ENCODE measurements at places on chromosomes 4 and X.

GRCh38 chr4:113144091-113144490 is 94.6 kb downstream of the ANK2 start:
- no peak for DNase-seq

DNA sequence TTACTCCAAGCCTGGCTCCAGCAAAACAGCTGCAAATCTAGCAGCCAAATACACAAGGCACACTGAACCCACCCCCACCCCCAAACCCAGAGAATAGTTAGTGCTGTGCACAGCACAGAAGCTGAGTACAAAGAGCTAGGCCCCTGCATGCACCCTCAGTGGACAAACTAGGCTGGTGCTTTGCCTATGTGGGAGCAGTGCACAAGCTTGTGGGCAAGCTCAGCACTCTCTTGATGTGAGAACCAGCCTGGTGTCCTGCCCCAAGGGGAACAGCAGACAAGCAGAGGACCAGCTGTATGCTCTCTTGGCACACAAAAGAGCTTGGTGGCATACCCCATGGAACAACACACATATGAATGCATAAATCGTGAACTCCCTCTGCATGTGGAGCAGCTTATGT is 81.7 kb downstream of the FAAH2 start:
- DNase-seq, result no peak

DNA sequence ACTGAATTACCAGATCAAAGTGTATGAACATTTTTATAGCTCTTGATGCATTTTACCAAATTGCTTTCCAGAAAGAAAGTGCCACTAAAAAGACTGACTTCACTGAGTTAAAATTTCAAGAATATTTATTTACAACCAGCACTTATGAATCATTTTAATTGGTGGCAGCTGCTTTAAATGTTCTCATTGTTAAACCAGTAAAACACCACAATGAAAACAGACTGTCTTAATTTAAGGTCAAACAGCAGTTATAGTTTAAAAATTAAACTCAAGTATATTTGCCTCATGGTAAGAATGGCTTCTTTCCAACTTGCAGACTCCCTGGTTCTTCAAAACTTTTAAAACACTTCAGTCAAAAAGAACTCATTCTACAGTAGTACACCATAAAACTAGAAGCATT is 36.9 kb downstream of the AMMECR1 start:
- DNase-seq, result no peak

DNA sequence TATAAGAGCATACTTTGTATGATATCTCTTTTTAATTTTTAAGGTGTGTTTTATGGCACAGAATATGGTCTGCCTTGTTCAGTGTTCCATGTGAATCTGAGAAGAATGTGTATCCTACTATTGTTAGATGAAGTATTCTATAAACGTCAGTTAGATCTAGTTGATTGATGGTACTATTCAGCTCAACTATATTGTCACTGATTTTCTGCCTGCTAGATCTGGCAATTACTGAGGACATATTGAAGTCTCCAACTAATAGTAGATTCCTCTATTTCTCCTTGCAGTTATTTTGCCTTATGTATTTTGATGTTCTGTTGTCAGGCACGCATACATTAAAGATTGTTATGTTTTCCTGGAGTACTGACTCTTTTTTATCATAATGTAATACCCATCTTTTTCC is 39.8 kb downstream of the AWAT2 start:
- no peak for DNase-seq

DNA sequence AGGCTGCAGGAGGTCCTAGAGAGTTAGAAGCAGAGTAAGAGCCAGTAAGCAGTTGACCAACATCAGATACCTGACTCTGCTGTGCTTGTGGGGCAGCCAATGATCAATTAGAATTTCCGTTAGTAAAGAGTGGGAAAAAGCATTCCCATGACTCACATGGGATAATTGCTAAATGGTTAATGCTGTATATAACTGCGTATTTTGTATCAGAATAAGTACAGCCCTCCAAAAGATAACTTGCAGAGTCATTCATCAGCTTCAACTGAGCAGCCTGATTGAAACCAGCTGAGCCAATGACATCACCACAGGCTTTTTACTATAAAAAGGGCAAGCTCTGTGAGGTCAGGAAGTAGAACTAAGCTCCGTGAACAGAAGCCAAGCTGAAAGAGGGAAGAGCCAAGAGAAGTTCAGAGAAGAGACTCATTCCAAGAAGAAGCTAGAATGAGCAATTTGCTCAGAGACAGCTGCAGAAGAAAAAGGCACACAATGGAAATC is 67.9 kb downstream of the PPP3CA start:
- DNase-seq, result peak; percentile 24

DNA sequence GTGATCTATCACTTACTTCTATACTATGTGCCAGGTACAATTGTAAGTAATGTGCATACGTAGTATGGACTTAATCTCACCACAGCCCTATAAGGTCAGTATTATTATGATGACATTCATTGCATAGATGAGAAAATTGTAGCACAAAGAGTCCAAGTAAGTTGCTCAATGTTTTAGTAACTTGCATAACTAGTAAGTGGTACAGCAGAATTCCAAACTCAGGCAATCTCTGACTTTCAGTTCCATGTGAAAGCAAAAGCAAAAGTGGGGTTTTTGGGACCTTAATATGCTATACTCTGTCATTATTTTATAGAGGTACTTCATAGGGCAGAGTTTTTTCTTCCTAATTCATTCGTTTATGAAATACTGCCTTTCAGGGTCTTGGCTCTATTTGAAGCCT is 188.8 kb upstream of the VEGFC start:
- no peak for DNase-seq

GRCh38 chr4:164512124-164512523 is 241.8 kb upstream of the SMIM31 start:
- DNase-seq, result no peak

- DNase-seq, result no peak
These were observed 3.3 kb upstream of the DUSP9 start for GRCh38 chrX:153643431-153644351.

DNA sequence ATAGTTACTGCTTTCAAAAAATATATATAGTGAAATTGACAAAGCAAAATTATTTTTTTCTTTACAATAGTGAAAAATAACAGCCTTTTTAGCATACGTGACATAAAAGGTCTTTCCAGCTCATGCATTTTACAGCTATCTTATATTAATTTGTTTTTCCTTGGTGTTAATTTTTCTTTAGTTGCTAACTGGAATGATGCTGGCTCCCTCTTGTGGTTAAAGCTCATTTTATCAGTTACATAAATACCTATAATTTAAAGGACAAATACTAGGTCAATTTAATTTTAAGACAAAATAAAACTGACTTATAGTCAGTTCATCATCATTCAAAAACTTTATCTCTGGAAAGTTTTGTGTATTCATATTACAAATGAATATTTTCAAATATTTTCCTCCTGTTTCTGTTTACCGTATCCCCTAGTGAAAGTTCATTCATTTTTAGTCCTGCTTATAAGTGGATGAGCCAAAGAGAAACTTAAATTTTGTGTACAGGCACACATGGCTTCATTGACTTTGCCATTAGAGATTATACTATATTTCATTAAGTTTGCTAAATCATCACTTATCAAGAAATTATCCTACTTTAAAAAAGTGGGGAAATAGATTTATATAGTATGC is 9.9 kb upstream of the ANAPC4 start:
- DNase-seq, result no peak

GRCh38 chr4:182291597-182292270 is 48.5 kb downstream of the TENM3 start:
- no peak for DNase-seq

GRCh38 chr4:21113496-21114223 is 413.4 kb downstream of the PACRGL start:
- DNase-seq, result no peak

DNA sequence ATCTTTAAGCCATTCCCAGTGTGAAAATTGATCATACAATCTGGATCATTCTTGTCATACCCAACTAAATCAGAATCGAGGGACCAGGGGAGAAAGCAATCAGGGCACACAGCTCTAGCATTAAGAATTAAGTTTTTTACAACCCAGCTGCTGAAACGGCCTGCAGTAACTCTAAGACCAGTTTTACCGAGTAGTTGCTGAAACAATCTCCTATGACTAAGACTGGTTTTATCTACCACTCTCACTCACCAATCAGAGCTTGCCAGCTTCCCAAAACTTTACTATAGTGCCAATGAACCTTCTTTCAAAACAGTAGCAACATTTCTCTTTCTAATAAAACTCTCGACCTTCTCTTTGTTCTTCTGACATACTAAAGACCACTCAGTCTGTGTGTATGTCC is 2.8 kb upstream of the SAP30 start:
- no peak for DNase-seq

GRCh38 chr4:159689526-159689925 is 586.6 kb downstream of the RAPGEF2 start:
- no peak for DNase-seq

DNA sequence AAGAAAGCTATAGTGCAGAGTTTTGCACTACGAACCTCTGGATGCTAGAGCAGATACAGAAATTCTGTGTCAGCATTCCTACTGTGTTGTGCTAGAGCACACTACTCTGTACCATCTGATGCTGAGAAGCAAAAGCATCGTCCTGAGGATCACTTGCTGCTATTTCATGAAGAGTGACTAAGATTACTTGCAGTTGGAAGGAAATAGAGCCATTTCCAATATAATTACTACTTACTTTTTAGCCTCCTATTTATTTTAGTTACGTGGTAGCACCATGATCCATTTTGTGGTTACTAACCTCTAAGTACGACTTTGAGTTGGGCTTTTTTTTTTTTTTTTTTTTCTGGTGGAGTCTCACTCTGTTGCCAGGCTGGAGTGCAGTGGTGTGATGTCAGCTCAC is 226.7 kb downstream of the PALLD start:
- no peak for DNase-seq

- DNase-seq, result no peak
These were observed 9.2 kb upstream of the MAML3 start for GRCh38 chr4:140163029-140163810.

- DNase-seq, result no peak
These were observed 682.2 kb upstream of the DIAPH2 start for GRCh38 chrX:96002431-96002830.

DNA sequence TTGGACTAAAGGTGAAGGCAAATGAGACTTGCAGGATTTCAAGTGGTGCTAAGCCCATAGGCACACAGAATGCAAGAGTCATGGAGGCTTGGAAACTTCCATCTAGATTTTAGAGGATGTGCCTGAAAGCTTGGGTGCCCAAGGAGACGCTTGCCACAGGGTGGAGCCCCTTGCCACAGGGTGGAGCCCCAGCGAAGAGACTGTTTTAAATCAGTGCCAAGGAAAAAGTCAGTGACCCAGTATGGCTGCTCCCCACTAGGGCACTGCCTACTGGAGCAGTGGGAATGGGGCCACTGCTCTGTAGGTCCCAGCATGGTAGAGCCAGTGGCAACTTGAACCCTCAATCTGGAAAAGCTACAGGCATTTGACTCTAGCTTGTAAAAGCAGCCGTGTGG is 794.2 kb upstream of the LCORL start:
- no peak for DNase-seq

GRCh38 chr4:51853027-51853682 is 10.2 kb downstream of the DCUN1D4 start:
- DNase-seq, result no peak

DNA sequence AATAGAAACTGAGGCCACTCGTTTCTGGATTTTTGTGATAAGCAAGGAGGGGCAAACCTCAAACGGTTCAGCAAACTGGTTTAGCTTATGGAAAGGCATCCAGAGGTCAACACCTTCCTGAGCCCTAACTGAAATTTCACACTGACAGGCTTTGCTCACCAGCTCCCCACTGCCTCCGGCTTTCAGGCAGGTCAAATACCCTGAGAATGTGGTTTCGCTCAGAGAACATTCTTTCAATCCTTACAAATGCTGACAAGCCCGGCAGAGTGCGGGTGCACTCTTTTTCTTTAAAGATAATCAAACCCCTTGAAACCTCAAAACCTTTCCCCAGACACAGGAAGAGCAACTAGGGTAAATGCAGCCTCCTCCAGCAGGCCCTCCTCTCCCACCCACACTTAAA is 41.5 kb downstream of the CD40LG start:
- DNase-seq, result no peak

DNA sequence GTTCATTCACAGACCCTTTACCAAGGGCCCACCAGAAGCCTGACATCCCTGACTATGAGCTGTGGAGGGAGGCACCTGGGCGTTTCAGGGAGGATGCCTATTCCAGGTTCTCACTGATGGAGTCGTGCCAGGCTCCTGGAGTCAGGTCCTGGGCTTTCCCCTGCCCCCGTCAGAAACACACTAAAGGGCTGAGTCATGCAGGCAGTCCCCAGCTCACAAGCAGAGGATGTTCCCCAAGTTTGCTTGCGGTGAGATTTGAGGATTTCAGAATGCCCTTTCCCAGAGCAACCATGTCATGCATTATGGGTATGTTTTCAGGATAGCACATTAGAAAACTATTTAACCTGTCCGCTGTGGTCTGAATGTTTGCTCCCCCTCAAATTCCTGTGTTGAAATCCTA is 45.2 kb downstream of the FHDC1 start:
- DNase-seq, result no peak

DNA sequence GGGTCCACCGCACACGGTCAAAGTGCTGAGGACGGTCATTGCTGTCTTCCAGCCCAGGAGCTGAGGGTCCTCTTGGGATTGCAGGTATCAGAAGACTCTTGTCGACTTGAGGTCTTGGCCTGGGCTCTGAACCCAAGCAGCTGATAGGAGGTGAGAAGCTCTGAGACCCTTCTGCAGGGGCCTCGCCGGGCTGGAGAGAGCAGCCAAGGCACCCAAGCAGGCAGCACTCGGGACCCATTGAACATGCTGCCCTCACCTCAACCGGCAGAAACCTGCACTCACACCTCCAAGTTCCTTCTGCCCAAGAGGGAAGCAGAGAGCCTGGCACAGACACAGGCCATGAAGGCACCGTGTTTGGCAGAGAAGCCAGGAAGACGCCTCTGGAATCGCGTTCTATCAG is 34.1 kb downstream of the PDHA1 start:
- DNase-seq, result no peak

DNA sequence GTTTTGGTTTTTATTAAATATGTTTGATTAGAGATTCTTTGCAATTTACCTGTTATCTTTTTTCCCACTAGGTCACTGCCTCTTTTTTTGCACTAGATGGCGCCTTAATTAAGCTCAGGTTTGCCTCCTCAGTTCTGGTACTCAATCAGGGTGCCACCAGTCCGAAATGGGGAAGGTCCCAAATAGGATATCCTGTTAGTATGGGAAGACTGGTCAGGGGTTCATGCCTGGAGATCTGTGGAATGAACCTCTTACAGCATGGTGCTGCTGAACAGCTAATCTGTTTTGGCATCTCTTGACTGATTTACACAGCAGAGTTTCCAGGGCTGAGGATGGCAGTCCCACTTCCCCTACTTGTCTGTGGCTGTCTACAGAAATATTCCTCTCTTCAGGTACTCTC is 24.2 kb upstream of the VSIG1 start:
- no peak for DNase-seq

Data from CD4-positive, alpha-beta T cell treated with Interleukin-15 for 1 hour (primary cell).